ENCODE measurements at places on chromosomes 1 and 21.

DNA sequence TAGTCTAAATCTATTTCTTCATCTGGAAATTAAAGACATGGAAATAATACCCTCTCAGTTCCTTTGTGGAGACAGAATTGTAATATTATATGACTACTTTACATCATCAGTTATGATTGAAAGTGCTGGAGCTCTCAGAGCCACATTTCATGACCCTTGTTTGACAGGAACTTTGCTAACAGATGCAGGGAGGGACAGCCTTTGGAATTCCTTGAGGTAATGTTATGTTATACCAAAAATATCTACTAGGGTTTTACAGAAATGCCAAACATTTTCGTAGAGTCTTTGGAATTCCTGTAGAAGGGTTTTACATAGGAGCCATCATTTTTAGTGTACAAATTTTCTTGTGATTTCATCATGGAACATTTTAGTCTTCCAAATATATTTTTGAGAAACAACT lies 57.4 kb upstream of the ADAMTS5 start:
- no peak for DNase-seq

DNA sequence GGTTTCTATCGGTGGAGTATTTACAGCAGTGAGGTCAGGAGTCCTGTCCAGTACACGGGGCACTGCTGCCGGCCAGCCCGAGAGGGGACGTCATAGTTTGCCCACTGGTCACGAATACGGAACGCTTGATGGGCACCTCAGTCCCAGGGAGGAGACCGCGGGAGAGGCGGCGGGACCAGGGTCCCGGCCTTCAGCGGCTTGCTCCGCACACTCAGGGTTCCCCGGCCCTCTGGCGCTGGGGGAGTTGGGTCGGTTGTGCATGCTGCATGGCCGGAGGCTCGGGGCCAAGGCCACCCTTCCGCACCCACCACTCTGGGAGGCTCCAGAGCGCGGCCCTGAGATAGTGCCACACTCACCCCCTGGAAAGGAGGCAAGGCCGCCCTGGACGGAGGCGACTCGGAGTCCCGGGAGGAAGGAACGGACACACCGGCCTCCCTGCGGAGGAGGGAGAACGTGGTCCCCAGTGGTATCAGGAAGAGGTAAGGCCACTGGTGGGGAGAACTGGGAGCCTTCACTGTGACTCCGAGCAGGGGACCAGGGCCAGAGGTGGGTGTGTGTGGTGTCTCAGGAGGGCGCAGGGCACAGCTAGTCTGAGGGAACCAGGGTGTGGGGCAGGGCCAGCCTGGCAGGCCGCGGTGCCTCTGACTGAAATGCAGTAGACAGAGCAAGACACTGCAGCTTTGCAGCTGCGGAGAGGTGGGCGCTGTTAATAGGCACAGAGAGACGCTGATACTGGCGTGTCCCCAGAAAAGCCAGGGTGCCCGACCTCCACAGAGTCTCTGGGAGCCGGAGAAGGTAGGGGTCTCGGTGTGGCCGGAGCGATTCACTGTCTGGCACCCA lies 28.6 kb upstream of the PRSS38 start:
- peak; percentile 26 for DNase-seq

DNA sequence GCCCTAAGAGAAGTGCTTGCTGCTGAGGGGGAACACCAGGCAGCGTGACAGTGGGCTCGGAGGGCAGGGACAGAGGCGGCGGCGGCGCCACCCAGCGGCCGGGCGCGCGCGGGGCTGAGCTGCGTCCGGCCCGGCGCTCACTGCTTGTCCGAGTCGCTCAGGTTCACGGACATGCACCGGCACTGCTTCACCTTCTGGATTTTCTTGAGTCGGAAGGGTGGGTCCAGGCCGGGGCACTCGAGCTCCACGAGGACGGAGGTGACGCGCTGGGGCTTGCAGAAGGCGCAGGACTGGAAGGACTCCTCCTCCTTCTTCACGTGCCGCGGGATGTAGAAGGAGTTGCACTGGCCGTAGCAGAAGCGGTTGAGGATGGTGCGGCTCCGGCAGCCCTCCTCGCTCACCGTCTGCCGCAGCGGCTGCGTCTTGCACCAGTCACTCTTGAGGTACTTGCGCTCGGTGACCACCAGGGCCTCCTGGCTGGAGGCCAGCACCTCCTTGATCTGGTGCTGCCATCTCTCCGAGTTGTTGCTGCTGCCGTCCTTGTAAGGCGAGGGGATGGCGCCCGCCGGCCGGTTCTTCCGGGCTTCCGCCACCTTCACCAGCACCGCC lies 119.0 kb downstream of the GREM2 start:
- no peak for DNase-seq

- DNase-seq, result no peak
Measured at GRCh38 chr1:55326496-55327243, 111.5 kb upstream of the USP24 start.

GRCh38 chr1:52186449-52186848 lies 44.6 kb downstream of the ZFYVE9 start:
- DNase-seq, result no peak

DNA sequence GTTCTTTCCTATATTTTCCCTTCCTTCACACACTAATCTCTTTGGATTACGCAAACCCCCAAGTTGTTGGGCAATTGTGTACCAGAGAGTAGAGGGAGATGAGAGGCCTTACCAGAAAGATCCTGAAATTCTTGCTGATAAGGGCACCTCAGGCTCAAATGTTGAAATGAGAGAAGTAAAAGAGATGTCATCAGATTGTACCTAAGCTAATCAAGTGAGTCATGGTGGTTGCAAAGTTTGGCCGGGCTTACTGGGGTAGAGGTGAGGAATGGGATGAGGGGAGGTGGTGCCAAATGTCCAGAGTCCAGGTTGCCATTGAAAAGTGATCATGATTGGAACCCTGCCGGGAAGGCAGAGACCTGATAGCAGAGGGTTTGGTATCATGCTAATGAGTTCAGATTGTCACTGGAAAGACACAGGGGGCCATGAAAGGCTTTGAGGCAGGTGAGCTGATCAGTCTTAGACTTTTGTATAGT lies 43.1 kb downstream of the OPTC start:
- DNase-seq, result no peak

DNA sequence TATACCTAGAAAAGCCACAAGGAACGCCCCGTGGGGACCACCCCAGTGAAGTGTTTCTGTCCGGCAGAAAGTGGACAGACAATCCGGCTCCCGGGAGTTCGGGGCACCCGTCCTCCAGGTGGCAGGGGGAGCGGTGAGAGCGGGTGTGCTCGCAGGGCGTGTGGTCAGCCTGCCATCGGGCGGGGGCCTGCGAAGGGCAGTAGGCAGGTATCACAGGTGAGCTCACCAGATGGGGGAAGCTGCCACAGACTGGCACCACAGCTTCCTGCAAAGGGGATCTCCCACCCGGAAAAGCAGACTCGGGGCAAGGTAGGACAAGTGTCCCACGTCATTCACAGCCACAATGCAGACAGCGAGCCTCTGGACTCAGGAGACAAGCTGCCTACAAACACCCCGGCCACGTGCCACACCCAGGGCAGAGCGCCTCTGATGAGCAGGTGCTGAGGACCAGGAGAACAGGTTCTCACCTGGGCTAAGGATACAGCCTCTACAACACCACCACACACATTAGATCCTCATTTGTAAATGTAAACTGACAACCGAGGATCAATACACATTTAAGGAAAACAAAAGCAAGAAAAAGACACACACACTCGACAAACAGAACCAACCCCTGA lies 36.4 kb downstream of the VPS26C start:
- no peak for DNase-seq

- no peak for DNase-seq
Measured at GRCh38 chr1:201728731-201729130, 100.2 kb upstream of the IPO9 start.

DNA sequence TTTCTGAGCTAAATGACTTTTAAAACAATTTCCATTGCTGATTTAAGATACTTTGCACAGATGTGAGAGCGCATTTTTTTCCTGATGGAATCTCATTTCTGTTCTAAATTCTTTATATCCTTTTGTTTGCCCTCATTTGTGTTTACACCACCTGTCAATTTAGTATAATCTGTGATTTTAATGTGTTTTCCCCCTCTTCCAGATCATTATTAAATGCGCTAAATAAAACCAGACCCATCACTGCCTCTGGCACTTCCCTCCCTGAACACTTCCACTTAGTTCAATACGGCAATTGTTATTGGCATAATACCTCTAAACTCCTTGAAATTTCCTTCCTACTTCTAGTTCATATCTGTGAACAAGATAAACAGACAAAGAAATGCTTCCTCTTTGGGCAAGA lies 186.9 kb upstream of the ADGRL2 start:
- DNase-seq, result no peak

DNA sequence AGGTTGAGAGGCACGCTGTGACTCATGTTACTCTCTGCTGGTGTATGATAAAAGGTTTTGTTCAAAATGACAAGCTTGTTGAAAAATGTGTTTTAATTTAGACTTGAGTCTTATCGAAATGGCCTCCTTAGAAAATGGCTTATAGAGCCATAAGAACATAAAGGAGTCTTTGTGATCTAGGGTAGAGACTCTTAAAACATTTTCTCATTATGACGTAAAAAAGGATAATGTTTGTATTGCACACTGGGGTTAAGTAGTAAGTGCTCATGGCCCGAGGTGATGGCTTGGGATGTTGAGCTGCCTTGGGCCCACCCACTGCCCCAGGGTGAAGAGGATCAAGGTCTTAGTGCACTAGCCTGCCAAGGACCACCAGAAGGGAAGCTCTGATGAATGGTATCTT lies 117.4 kb downstream of the DISC1 start:
- no peak for DNase-seq

- no peak for DNase-seq
Measured at GRCh38 chr21:45301521-45302081, 13.9 kb upstream of the POFUT2 start.

GRCh38 chr1:247906504-247907047 lies 11.2 kb downstream of the OR2W3 start:
- peak; percentile 29 for DNase-seq

GRCh38 chr1:168742994-168743650 lies 14.1 kb upstream of the DPT start:
- DNase-seq, result no peak

- DNase-seq, result no peak
Measured at GRCh38 chr1:241950390-241950789, 7.2 kb upstream of the BECN2 start.

DNA sequence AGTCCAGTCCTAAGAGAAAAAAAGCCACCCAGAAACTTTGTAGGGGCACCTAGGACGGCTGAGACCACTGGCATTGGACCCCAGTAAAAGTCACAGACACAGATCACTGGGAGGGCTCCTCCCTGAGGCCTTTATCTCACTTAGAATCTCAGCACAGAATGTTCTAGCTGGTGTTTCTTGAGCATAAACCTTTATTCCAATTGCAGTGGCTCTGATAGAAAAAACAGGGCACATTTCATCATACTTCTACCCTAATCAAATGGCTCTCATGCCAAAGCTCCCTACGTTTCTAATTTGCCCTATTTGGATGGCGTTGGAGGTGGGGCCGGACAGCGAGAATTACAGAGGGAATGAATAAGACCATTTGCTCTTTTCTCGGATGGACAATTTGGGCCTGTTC lies 53.8 kb downstream of the NGF start:
- DNase-seq, result no peak

DNA sequence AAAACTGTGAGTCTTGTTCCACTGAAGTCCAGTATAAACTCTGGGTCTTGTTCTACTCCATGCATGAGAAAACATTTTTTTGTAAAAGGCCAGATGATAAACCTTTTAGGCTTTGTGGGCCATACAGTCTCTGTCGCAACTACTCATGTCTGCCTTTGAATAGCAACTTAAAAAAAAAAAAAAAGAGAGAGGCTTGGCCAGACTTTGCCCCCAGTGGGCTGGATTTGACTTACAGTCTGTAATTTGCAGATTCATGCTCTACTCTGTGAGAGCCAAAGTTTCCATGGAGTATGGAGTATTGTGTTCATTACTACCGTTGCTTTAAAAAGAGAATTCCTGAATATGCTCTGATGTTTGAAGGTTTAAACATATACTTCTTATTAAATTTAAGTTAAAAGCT lies 654.9 kb upstream of the PKN2 start:
- DNase-seq, result no peak

DNA sequence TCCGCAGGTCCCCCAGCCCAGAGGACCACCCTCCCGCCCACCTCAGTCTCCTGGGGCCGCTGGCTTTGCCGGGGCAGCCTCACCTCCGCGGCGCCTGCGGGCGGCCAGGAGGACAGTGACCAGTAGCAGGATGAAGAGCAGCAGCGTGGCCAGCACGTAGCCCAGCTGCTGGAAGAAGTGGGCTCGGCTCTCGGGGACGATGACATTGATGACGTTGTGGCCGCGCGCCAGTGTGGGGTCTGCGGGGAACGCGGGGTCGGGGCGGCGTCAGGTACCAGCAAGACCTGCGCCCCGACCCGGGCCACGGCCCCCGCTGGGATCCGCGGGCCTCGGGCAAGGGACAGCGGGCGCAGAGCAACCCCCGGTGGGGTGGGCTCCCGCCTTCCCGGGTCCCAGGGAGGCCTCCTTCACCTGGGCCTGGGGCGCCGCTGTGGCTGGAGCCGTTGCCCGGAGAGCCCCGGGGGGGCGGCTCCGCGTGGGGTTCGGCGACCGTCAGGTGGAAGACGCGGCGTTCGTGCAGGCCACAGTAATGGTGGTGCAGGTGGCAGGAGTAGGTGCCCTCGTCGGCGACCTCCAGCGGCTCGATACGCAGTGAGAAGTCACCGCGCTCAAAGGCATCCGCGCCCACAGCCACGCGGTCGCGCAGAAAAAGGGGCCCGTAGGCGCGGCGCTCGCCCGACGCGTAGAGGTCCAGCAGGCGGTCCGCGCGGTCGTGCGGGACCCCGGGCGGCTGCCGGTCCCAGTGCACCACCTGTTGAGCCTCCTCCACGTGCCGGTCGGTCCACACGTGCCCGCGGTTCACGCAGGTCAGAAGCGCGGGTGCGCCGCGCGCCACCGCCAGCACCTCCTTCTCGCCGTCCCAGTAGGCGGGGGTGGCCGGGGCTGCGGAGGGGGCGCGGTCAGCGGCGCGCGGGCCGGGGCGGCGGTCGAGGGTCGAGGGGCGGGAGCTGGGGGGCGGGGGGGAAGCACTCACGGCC lies 3.8 kb downstream of the MXRA8 start:
- no peak for DNase-seq

DNA sequence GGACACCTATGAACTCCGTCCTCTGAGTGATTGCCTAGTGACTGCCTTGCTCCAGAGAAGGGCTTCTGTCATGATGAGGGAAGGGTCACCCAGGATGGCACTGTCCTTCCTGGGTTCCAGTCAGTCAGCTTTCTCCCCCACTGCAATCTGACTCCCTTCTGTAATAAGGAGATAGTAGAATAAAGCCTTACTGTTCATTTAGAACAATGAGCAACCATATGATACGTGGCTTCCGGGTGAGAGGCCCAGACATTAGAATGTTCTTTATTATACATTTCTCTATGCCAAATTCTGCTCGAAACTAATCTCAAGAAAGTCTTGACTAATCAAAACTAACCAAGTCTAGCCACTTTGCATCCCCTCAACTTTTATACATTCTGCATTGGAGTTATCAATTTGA lies 8.5 kb upstream of the MTMR11 start:
- DNase-seq, result no peak

GRCh38 chr1:77438236-77438913 lies 156.6 kb downstream of the AK5 start:
- no peak for DNase-seq

DNA sequence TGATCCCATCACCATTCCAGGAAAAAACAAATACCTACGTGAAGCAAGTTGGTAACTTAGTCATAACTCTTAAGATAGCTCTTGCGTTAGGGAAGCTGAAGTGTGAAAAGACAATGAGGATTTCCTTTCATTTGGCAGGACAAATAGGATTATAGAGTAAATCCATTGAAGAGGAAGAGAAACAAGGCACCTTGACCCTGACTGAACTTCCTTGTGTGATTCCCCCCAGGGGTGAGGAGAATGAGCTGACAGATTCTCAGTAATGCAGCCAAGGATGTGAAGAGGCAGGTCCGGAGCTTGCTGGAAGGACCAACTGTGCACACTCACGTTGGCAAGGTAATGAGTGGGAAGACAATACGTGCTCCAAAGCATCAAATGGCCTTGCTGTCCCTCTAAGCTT lies 55.0 kb upstream of the HMCN1 start:
- no peak for DNase-seq

Data from stimulated activated CD8-positive, alpha-beta memory T cell treated with anti-CD3 and anti-CD28 coated beads, Interleukin-4, amount 100 ng/mL, for 48 hours (primary cell).